NCI-H2171 (cell line): ENCODE measurements at places on chromosomes 11 and 22.
A peak's percentile ranks its signal among the peaks of the same experiment; 100 is the strongest.

- no peak for DNase-seq
Observed at GRCh38 chr11:132035766-132036165, 665.4 kb downstream of the NTM start.

GRCh38 chr11:116910378-116910777, 73.0 kb upstream of the APOA1 start:
- DNase-seq, result no peak

GRCh38 chr22:50311606-50312351, 4.3 kb upstream of the PLXNB2 start:
- no peak for DNase-seq

DNA sequence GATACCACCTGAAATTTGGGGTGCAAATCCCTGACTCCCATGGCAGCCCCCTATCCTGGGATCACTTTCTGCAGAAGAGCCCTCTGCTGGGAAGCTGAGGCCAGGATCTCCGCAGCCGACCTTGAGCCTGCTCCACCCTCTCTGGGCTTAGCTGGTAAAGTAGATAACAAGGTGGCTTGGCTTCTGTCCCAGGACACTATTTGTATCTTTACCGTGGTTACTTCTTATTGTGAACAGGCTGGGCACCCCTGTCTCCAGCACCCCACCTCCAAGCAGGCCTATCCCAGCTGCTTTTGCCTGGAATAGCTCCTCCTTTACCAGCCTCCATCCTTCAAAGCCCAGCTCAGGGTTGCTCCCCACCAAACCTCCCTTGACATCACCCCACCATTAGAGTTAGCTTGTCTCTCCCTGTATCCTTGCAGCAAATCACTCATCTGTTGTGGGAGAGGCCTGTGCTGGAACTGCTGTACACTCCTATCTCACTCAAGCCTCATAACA, 35.2 kb upstream of the P2RY2 start:
- no peak for DNase-seq

GRCh38 chr22:43376765-43377547, 33.8 kb upstream of the SCUBE1 start:
- DNase-seq, result no peak

GRCh38 chr11:45237711-45238315, 48.3 kb downstream of the SYT13 start:
- peak; percentile 40 for DNase-seq

- no peak for DNase-seq
Observed at GRCh38 chr22:44632541-44633396, 69.2 kb upstream of the PRR5 start.

GRCh38 chr11:42890773-42891172, 421.0 kb upstream of the API5 start:
- no peak for DNase-seq

DNA sequence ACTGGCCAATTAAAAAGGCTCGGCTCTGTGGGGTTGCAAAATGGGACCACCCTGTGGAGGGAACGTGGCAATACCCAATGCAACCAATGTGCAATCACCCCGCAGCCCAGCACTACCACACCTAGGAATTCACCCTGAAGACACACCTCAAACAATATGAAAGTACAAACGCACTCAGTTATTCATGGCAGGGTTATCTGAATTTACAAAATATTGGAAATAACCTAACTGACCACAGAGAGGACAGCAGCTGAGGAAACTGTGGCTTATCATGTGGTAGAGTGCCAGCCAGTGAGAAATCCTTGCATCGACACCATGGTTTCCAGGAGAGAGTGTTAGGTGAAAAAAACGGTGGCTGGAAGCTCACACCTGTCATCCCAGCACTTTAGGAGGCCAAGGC, 18.7 kb downstream of the ALG12 start:
- no peak for DNase-seq

DNA sequence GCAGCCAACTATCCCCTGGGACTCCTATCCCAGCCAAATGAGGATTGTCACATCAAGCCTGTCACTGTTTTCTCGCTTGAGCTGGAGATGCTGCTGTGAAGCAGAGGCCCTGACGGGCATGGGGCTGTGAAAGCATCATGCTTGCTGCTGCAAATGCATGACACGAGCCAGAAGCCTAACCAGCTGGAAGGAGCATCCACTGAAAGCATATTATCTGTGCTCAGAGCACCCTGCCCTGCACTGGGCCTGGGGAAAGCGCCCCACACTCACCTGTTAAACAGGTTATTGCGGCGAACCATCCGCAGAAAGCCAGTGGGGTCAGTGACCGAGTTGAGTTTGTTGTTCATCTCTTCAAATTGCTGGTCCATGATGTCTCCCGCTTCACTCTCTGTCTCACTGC, 110.9 kb upstream of the PITPNB start:
- peak; percentile 42 for DNase-seq

DNA sequence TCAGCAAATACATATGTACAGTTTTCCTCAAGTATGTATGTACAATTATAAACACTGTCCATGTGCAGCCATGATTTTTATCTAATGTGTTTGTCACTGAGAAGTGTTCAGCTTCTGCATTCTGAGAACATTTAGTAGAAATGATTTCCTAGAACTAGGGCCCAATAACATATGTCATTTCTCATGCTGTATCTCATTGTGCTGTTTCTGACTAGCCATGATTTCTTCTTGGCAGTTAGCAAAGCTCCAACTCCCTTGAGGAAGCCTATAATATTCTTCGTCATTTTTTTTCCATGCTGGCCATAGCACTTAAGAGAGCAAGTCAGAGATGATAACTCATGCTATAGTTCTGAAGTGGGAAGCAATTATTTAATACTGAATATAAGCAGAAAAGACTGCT, 187.8 kb downstream of the DDX10 start:
- DNase-seq, result no peak

DNA sequence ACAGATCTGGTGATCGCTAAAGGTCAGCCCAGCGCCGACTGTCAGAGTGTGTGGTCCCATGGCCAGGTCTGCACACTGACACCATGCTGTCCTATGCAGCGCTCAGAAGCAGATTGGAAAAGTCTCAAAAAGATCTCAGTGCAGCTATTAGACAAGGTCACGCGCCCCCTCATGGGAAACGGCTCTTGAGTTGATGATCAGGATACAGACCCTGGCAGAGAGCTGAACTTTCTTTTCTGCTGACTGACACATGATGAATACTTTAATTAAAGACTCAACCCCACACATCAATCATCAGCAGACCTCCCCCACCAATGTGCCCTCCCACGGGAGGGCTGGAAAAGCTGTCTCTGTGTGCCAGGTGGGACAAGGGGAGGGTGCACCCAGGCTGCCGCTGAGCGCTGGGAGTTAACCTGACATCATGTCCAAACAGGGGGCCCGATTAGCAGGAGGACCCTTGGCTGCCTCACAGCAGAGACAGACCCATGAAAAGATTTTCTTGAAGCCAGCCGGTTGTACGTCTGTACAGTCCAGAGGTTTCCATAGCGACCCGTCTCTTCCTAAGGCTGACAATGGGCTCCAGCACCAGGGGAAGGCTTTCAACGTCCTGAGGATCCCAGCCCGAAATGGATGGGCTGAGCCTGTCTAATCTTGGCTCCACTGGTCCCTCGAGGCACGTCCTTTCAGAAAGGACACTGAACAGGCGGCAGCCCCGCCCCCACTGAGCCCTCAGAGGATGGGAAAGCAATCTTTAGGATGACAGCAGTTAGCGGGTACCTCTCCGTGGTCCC, 26.9 kb downstream of the RASD2 start:
- peak; percentile 44 for DNase-seq

DNA sequence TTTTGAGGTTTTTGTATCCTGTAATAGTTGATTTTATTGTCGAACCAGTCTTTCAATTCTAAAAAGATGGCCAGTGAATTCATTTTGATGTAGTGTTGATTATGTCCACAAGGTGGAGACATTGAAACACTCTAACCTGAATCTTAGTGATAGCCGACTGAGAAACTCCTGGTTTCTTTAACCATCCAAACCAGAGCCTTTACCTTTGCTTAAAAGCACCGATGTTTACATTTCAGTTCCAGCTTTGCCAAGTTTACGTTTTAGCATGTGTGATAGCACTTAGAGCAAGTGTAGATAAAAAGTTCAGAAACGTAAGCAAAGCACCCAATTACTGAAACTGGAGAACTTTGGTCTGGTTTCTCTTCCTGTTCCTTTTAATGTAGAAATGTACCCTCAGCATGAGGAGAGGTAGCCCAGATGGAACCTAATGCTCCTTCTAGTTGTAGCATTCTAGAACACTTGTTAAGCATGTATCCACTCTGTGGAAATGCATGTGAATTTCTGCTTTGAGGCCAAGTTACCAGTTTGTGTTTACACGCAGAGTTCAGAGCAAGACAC, 208.6 kb downstream of the DBX1 start:
- no peak for DNase-seq

DNA sequence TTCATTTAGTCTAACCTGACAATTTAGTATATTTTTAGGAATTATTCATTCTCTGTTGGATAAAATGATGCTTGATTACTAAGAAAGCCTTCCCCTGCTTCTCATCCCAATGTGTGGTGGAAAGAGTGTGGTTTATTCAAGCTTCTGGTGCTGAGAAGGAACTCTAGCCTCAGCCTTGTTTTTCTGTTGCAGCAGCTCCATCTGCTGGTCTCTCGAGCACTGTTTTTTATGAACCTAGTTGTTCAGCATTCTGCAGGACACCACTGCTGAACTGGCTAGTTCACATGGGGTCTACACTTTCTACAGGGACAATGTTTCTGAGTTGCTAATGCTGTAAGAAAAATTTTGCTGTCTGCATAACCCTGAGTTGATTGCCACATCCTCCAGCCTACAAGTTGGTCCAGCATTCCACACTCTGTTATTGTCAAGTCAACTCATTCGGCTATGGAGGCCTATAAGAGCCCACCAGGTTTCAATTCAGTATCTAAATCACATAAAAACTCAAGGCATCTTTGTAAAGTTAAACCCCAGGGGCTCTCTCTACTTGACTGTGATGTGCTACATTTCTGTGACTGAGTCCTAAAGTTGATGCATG, 14.3 kb downstream of the OR2AG2 start:
- DNase-seq, result no peak

DNA sequence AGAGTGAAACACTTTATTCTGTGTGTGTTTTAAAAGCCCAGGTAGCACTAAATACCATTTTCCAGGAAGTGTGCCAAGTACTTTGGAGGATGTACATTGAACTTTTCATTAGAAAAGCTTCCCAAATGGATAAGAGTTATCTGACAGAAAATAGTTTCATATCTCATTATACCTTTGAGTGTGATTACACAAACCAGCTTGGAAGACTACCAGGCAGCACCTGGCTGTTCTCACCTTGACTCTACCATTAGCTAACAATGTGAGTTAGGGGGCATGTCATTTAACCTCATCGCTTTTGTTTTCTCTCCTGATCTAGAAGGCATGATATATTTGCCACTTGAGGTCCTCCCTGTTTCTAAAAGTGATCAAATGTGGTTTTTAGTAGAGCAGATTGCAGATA, 50.2 kb downstream of the GRM5 start:
- DNase-seq, result no peak

DNA sequence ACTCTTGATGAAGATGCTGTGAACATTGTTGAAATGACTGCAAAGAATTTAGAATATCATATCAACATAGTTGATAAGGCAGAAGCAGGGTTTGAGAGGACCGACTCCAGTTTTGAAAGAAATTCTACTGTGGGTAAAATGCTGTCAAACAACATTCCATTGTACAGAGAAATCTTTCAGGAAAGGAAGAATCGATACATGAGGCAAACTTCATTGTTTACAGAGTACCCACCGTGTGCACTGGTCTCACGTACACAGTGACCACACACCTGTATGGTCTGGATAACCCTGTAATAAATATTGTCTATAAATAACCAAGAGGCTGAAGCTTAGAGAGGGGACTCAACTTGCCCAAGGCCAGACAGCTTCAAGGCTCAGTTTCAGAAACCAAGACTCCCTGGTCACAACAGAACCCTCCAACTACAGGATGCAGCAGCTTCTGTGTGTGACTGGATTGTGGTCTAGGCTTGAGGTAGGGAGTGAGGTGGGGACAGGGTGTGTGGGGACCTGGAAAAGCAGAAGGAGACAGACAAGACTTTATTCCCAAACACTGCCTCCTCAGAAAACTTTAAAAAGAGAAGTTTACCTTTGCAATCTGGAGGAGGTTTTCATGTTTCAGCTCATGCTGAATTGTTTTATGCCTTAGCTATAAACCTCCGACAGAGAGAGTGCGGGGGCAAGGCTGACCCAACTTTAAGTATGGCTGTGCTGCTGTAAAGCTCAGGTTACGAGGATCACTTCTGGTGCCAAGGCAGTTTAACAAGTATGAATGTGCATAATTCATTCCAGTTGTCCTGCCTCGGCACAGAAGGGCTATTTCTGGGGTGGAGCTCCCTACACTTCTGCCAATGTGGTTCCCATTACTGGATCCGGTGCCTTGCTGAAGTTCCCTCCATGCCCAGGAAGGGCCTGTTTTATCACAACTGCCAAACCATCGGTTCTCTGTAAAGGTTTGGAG, 372.6 kb upstream of the NARS2 start:
- DNase-seq, result no peak

- DNase-seq, result no peak
Observed at GRCh38 chr22:17358415-17358814, 10.8 kb upstream of the CECR2 start.

DNA sequence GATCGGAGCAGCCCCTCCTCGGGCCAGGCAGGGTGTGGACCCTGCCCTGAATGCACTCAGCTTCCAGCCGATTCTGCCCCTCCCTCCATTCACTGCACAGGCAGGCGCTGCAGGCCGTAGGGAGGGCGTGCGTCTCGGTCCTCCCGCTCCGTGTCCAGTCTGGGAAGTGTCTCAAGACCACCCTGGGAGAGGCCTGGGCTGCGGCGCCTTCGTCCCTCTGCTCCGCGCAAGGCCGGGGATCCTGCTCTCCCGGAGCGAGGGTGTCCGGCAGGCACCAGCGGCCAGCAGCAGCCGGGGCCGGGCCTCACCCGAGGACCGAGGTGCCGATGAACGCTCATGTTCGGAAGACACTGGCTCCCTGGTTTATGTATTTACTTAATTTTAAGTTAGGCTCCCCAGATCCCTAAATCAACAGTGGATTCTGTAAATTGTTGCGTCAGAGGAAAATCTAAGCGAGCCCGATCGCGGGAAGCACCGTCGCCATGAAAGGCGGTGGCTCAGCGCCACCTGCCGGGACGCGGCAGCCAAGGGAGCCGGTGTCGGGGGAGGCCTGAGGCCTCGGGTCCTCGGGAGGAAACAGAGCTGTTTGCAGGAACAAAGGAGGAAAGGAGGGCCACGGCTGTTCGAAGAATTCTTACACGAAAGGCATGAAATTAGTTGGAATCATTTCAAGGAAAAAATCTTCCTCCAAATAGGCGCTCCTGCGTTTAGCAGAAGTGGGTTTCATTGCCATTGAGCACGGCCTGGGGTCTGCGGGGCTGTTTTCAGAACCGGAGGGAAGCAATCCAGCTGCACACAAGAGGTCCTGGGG, 195.3 kb downstream of the BRD1 start:
- DNase-seq, result peak; percentile 70

- no peak for DNase-seq
Observed at GRCh38 chr11:7167976-7168740, 79.4 kb downstream of the RBMXL2 start.

- DNase-seq, result no peak
Observed at GRCh38 chr22:45321827-45322226, 12.1 kb downstream of the FAM118A start.

DNA sequence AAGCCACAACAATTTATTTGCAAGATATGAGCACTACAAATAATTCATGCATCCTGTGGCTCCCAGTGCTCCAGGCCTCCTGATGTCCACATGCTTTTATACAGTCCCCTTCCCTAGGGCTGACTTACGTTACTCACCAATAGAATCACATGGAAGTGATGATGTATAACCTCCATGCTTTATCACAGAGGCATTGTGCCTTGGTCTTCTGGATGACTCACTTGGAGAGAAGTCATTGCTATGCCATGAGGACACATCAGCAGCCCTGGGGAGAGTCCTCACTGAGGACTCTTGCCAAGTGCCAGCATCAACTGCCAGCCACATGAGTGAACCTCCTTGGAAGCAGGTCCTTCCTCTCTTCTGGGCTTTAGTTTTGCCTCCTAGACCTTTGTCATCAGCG, 22.0 kb upstream of the IGSF9B start:
- no peak for DNase-seq
